ENCODE measurements at places on chromosomes 12 and 14.

DNA sequence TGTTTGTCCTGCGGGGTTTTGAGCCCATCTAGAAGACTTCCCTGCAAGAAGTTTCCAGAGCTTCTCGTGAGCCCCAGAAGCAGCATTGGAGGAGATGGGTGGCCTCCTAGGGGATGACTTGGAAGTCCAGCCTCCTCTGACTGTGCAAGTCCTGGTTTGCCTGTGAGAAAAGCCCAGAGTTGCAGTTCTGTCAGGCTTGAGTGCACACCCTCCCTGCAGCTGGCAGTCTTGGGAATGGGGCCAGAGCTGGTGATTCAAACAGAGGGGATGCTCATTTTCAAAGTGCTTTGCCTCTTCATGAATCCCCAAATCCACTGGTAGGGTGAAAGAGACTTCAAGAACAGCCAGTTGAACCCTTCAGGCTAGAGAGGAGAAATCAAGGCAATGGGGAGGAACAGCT lies 3.9 kb upstream of the PPP1R1A start:
- no peak for DNase-seq

GRCh38 chr14:63032076-63032475 lies 13.2 kb downstream of the KCNH5 start:
- DNase-seq = no peak

DNA sequence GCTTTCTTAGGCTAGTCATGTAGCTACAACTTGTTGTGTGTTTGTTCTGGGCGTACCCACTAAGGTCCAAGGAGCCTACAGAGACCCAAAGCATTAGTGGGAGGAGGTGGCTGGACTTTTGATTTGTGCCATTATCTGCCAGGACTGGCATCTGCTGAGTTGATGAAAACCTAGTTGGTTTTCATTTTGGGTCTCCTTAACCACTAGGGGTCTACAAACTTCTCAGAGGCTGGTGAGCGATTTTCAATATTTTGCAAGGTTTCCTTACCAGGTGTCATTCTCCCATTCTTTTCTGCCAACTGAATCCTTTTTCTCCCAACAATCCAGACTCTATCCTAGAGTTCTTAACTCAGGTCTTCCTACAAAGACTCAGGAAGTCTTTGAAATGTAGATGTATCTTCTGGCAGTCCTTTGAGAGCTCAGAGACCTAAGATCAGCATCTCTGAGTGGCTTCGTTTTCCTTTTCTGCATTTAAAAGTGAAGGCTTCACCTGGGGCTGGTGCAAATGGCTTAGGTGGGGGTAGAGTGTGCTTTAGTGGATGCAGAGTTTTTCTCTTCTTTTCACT lies 150.0 kb upstream of the RMST start:
- no peak for DNase-seq

DNA sequence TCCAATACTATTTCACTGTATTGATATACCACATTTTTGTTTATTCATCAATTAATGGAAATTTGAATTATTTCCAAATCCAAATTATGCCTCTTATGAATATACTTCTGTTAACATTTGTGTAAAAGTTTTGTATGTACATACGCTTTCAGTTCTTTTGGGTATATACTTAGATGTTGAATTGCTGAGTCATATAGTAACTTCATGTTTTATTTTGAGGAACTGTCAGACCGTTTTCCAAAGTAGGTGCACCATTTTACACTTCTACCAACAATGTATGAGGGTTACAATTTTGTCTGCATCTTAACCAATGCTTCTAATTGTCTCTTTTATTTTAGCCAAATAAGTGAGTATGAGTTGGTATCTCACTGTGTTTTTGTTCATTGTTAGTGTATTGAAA lies 10.2 kb upstream of the CCER1 start:
- DNase-seq = no peak

GRCh38 chr12:13968281-13968680 lies 13.1 kb downstream of the GRIN2B start:
- no peak for DNase-seq

GRCh38 chr14:94321421-94322271 lies 1.5 kb downstream of the SERPINA6 start:
- DNase-seq = no peak

GRCh38 chr12:132639956-132640520 lies 21.5 kb downstream of the P2RX2 start:
- DNase-seq = no peak

DNA sequence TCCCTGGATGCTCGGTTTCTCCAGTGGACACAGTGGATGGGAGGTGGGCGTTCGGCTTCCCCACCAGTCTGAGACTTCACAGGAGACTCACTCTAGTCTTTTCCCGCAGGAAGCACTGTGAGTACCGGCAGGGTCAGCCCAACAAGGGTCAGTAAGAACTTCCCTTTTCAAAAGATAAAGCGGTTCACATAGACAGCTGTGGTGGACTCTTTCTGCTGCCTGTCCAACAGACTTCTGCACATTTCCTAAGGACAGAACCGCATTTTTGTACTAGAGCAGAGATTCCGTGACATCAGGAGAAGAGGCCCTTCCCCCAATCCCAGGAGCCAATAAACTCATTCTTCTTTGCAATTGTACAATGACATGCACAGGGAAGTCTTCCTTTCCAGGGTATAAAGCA lies 10.4 kb downstream of the LTBR start:
- no peak for DNase-seq

DNA sequence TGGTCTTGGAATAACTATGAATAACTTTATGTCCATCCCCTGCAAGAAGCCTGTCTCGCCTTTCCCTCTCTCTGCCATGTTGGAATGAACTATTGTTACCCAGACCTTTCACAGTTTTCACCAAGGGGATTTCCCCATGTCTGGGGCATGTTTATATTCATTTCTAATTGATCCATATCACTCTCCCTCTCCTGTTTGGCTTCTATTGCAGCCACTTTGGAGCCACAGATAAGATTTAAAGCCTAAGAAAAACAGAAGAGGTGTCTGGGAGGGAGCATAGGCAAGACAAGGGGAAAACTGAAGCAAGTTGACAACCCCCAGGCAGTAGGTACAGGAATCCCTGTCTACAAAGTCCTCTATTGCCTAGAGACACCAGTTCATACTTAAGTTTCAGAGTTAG lies 41.0 kb upstream of the FOXJ2 start:
- no peak for DNase-seq

DNA sequence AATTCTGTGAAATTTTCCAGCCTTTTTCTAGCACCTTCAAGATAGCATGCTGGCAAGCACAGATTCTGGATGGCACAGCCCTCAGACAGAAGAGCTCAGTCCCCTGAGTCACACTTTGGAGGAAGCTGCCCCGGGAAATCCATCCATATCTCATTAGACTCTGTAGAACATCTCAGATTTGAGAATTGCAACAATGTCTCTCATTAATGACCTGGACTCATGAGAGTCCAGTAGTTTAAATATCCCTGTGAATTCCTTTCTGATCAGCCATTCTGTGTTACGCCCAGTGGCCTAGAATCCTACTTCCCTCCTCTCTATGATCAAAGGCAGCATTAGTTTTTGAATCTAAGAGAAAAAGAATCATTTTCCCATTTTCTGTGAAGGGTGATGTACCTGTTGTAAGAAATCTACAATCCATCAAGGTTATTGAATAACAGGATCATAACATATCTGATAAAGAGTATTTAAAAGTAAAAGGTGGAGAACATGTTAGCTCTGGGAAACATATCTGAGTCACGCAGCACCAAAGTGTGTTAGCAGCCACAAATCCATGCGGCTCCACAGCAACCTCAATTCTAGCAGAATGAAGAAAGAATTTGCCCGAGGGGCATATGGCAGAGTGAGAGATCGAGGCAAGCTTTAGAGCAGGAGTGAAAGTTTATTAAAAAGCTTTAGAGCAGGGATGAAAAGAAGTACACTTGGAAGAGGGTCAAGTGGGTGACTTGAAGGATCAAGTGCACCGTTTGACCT lies 855.6 kb upstream of the TMEM132C start:
- DNase-seq = no peak

DNA sequence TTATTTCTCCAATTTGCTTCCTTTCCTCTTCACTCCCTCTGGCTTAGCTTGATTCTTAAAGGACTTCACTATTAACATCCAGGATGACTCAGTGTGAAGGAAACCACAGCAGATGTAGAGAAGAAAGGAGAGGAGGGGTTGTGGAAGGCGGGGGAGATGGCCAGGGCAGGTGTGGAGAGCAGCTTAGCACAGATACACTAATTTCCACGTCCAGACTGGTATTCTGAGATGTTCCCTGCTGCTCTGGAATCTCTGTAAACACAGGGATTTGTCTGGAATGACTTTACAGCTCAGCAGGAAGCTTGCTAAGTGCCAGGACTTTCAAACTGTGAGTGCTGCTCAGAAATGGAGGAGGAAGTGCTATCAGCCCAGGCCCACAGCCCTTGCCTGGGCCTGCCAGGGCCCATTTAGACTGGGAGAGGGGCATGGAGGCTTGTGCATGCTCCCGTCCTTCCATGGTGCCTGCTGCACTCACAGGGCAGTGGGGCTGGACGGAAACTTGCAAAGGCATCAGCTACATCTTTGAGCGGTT lies 202.5 kb upstream of the DDHD1 start:
- no peak for DNase-seq

GRCh38 chr14:85293612-85294234 lies 236.2 kb upstream of the FLRT2 start:
- no peak for DNase-seq

GRCh38 chr14:32003585-32003984 lies 73.5 kb upstream of the ARHGAP5 start:
- no peak for DNase-seq

GRCh38 chr14:24993631-24994030 lies 56.3 kb downstream of the STXBP6 start:
- no peak for DNase-seq

- no peak for DNase-seq
These were observed 67.7 kb downstream of the BCAT1 start for GRCh38 chr12:24881227-24881626.

- DNase-seq = no peak
These were observed 82.1 kb upstream of the HSPB8 start for GRCh38 chr12:119096429-119097202.

- DNase-seq = no peak
These were observed 21.8 kb upstream of the ATXN7L3B start for GRCh38 chr12:74515849-74516248.

GRCh38 chr12:99453836-99454538 lies 193.6 kb upstream of the GARIN6 start:
- DNase-seq = no peak

DNA sequence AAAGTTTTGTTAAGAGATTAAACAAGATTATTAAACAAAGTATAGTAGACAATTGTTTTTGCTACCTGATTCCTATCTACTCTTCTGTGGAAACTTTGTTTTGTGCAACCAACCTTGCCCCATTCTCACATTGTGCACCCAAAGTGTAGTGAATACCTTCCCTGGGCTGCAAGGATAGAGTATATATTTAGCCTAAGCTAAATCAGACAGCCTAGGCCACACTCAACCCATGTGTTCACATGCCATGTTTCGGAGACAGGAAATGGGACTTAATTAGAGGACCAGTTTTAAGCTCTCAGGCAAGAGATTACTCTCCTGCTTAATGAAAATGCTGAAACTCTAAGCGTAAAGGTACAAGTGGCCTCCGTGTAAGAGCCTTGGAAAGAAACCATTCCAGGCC lies 734.9 kb upstream of the USP15 start:
- no peak for DNase-seq

- no peak for DNase-seq
These were observed 10.7 kb downstream of the GLT1D1 start for GRCh38 chr12:128863957-128864356.

DNA sequence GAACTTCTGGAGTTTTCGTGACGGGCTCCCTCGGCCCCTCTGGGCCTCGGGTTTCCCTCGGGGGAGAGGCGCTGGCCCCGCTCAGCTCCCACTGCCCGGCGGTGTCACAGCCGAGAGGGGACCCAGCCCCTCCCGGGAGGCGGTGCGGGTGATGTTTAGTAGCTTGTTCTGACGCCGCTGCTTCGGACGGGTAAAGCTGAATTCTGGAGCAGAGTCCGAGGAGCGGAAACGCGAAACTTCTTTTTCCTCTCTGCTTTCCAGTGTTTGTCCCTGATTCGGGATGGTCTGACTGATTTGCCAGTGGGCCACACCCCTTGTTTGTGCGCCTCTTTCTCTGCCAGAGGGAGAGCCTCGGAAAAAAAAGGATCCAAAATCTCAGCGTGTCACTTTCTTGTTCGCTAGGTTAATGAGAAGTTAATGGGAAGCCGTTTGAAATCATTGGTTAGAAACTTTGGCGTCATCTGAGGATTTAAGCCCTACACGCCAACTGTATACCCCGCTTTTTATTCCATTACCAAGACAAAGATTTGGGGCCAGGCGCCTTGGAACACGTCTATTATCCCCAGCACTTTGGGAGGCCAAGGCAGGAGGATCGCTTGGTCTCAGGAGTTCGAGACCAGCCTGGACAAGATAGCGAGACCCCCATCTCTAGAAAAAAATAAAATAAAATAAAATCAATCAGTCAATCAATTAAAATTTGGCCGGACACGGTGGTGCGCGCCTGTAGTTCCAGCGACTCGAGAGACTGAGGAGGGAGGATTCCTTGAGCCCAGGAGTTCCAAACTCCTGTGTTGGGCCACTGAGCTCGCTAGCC lies 756 bp downstream of the TULP3 start:
- peak; percentile 38 for DNase-seq

DNA sequence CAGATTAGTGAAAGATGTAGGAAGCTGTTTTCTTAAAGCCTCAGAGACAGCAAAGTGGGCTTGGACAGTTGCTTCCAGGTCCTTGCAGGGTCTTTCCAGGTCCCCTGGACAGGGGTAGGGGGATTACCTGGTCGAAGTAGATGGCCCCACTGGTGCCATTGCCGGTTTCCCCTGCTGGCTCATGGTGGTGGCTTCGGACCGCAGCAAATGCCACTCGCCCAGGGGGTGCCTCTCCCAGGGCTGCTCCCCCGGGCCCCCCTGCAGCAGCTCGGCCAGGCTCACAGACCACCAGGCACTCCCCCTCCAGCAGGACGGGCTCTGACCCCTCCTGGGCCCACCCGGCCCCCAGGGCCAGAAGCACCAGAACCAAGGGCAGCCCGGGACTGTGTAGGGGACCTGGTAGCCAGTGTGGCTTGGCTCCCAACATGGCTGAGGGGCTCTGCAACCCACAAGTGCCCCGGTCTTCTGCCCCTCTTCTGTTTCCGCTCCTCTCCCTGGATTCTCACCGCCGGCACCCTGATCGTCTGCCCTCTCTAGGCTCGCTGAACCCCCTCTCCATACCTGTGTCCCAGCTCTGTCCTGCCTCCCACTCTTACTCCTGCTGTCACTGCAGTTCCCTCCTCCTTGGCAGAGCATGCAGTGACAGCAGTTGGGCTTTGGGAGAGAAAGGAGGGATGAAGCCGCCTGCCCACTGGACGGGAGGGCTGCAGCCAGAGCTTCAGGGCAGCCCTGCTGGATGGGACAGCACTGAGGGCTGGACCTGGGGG lies 657 bp downstream of the CBLN3 start:
- DNase-seq = no peak

DNA sequence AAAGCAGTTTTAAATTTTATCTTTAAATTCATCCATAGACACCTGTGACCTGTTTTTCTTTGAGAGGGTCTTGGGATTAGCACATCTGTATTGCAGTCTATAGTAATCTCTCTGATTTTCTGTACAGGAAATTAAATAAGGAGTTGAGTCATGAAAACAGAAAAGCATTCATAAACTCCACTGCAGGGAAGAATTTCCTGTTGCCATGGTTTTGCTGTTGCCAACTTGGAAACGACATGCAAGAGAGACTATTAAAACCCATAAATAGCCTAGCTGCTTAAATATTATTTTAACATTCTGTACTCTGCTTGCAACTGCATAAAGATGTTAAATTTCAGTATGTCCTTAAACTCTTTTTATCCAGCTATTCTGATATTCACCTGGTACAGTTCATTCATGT lies 281.0 kb upstream of the RGS6 start:
- no peak for DNase-seq
